Stimulated activated CD8-positive, alpha-beta memory T cell treated with anti-CD3 and anti-CD28 coated beads, Interleukin-7, amount 100 ng/mL, for 4 hours (primary cell): ENCODE measurements at places on chromosomes 13 and 19.

DNA sequence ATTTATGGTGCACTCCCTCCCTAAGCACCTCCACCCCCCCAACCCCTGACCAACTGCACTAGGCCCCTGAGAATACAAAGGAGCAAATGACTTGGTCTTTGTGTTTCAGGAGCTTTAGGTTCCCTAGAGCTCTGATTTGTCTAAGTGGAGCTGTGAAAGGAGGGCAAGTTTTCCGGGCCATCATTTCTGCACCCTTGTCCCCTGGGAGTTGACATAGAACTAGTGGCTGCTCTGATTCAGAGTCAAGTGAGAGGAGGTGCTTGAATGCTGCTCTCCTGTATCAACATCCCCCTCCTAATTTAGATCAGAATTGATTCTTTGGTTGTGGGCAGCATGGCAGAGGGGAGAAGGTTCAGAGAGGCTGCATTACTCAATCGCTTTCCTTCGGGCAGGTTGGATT, 391.6 kb downstream of the KCNRG start:
- DNase-seq = no peak

DNA sequence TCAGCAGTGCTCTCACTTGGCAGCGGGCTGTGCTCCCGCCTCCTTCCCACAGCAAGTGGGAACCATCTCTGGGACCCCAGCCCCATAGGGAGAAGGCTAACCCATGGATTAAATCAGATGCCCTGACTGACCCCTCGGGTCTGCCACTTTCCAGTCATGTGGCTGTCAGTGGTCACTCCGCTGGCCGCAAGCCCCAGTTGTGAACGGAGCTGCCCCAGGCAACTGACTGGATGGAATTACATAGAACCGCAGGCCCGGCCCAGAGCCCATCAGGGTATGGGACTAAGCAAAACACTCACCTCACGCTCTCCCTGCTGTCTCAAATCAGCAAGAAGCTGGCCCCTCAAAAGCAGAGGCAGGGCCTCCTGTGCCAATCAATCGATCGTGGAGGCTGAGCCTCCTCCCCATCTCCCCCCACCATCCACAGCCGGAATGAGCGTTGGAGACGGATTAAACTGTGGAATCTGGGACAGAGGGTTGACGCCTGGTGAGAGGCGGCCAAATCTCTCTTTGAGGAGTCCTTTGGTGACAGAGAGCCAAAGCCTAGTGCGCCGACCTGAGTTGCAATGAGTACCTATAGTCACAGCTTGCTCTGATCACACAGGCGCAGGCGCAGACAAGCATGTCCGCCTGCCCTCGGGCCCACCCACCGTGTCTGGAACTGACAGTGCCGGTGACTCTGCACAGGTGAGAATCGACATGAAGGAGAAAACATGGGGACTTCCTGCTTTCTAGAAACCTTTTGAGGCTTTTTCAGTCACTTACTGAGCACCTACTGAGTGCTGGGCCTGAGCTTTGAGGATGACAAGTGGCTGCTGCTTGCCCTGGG, 38.7 kb downstream of the PBX4 start:
- no peak for DNase-seq

DNA sequence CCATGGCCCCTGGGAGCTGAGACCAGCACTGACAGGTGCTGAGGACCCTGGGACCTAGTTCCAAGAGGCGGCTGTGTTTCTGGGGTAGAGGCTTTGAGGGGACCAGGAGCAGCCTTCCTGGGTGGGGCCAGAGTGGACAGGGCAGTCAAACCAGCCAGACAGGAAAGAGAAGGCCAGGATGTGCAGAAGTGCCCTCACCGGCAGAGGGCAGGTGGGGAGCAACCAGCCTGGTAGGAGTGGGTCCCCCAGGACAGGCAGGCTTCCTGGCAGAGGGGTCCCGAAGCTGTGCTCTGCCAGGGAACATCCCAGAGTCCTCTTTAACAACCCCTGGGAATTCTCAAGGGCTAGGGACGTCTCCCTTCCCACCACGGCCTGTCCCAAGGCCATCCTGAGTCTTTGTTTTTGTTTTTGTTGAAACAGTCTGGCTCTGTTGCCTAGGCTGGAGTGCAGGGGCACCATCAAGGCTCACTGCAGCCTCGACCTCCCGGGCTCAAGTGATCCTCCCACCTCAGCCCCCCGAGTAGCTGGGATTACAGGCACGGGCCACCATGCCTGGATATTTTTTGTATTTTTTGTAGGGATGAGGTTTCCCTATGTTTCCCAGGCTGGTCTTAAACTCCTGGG, 3.0 kb upstream of the HIPK4 start:
- DNase-seq = no peak

DNA sequence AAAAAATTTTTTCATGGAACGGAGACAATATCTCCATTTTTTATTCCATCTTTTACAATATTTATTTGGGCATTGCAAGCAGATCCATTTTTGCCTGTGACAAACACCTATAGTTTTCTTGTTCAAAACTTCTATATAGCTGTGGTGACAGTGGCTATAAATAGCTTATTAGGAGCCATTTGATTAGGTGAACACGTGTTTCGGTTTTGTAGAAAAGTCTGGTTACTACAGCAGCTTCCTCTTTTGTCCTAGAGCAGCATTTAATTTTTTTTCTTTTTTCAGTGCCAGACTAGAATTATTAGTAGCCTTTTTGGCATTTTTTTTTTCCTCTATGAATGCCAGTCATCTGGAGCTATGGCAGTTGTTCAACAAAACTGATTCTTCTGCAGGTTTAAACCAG, 123.5 kb downstream of the RXFP2 start:
- DNase-seq = no peak

DNA sequence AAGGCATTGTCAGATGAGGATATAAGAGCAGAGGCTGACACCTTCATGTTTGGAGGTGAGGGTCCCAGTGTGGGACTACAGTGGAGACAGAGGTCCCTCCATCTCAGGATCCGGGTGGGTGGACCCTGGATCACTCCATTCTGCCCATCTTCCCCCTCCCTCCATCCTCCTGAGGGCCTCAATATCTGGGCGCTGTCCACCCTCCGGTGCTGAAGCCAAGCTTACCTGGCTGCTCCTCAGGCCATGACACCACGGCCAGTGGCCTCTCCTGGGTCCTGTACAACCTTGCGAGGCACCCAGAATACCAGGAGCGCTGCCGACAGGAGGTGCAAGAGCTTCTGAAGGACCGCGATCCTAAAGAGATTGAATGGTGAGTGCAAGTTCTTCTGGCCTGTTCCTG, 11.9 kb downstream of the CYP4F12 start:
- no peak for DNase-seq
